Activated CD4-positive, CD25-positive, alpha-beta regulatory T cell (primary cell): ENCODE measurements at places on chromosomes 12 and 14.

- no peak for DNase-seq
Measured at GRCh38 chr12:42510823-42511222, 78.7 kb downstream of the PRICKLE1 start.

DNA sequence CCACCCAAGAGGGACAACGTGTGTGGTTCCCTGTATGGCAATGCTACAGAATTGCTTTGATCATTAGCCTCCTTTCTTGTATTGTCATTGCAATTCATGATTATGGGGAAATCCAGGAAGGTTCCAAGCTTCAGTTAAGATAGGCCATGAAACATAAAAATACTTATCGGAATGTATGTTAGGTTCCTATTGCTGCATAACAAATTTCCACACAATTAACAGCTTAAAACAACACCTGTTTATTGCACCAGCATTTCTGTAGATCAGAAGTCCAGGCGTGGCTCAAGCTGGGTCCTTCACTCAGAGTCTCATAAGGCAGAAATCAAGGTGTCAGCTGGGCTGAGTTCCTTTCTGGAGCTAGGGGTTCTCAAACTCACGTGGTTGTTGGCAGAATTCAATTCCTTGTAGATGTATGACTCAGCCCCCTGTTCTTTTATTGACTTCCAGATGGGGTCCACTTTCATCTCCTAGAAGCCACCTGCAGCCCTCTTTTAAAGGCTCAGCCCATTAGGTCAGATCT is 365.6 kb upstream of the TMPO start:
- DNase-seq = no peak

DNA sequence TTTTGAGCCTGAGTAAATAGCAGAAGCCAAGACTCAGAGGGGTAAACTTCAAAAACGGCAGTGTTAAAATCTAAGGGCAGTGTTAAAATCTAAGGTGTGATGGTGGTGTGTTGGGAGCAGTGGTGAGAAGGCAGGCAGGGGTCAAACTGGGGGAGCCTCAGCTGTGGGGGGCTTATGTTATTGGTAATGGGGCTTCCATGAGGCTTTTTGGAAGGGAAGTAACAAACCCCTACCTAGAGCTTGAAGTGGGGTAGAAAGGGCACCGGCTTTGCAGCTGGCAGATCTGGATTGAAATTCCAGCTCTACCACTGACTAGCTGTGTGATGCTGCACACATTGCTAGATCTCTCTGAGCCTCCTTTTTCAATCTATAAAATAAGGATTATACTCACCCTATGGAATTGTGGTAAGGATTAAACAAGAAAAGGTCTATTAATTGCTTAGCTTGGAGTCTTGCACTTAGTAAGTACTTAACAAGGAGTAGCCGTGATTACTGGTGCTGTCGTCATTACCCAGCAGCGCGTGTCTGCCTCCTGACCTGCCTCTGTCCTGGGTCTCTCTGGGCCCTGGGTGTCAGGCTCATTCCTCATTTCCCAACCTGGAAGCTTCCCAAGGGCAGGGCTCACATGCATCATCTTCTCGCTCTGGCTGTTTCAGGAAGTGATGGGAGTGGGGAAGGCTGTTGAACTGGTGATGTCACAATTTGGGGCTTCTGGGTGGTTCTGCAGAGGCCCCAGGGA is 18.5 kb upstream of the KRT80 start:
- DNase-seq = no peak

GRCh38 chr12:67469666-67470065 is 178.9 kb upstream of the DYRK2 start:
- no peak for DNase-seq

GRCh38 chr12:25332143-25332542 is 81.4 kb upstream of the KRAS start:
- no peak for DNase-seq
